ENCODE measurements at places on chromosomes 3 and 15. TPM values are rescaled to one million over a fixed set of nuclear protein-coding genes. Genes with fewer than 3 reads are reported as not detected.
A peak's percentile ranks its signal among the peaks of the same experiment; 100 is the strongest.

The CLDN18 gene
- not detected for polyA plus RNA-seq

The PLSCR5 gene
- not detected for polyA plus RNA-seq

The CASR gene
- 0.25 TPM for polyA plus RNA-seq

The CHCHD4 gene
- 18.2 TPM for polyA plus RNA-seq

The WDR6 gene
- polyA plus RNA-seq: 132 TPM

The ATP13A5 gene
- polyA plus RNA-seq: not detected

The MEIS2 gene
- polyA plus RNA-seq: 79.8 TPM

The MRPL46 gene
- polyA plus RNA-seq: 33.1 TPM

The SEMA3G gene
- polyA plus RNA-seq: 28.5 TPM

The LRRIQ4 gene
- polyA plus RNA-seq: not detected

The ERICH6 gene
- not detected for polyA plus RNA-seq

The NUP210 gene
- polyA plus RNA-seq: 1.8 TPM

GRCh38 chr15:35151782-35152181 lies 66.7 kb upstream of the NANOGP8 start:
- no peak for DNase-seq

- DNase-seq: no peak
Observed at GRCh38 chr3:16053794-16054193, 120.7 kb upstream of the GALNT15 start.

- no peak for DNase-seq
Observed at GRCh38 chr3:11807686-11808085, 39.0 kb downstream of the TAMM41 start.

DNA sequence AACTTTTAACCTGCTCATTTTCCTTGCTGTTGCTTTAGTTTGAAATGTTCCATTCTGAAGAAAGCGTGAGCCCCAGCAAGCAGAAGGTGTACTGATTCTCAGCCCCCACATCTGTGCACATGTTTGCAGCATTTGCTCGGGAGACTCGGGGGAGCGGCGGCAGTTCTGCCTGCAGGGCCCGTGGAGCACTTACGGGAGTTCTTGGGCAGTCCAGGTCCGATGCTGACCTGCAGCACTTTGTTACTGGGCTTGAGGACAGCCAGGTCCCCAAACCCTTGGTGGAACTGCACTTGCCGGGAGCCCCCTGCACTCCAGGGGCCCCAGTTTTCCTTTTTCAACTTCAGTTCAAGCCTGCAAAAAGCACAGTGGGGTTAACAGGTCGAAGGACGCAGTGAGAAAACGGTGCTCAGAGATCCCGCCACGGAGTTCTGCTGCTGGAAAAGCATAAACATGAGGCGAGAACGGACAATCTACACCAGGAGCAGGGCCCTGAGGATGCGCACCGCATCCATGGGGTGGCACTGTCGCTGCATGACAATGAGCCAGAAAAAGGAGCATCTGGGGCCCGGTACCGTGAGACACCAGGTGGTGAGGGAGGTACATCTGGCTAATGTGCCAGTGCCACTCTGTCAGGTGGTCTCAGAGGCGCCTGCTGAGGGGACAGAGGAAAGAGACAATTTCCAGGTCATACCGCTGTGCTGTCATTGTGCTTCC lies 45.6 kb upstream of the LDHAL6B start:
- DNase-seq: no peak

GRCh38 chr3:80152692-80153091 lies 384.9 kb upstream of the ROBO1 start:
- DNase-seq: no peak

GRCh38 chr15:70409388-70409787 lies 311.7 kb upstream of the TLE3 start:
- DNase-seq: no peak

DNA sequence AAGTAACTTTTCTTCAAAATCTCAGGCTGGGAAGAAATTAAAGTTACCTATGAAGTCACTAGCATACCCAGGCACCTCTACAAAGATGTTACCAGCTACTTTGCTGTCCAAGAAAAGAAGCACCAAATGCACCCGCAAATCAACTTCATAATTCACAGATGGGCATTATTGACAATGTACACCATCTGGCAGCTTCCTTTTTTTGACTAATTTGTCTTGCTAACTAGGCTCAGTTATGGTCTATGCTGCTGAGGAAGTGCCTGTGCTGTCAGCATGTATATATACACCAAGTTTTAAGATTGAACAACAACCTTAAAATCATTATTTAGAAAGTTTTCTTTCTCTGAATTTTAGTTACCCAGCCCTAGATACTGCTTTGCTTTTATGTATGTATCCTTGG lies 93.8 kb downstream of the NSUN3 start:
- no peak for DNase-seq

GRCh38 chr3:98711426-98711825 lies 51.7 kb upstream of the ST3GAL6 start:
- DNase-seq: no peak

DNA sequence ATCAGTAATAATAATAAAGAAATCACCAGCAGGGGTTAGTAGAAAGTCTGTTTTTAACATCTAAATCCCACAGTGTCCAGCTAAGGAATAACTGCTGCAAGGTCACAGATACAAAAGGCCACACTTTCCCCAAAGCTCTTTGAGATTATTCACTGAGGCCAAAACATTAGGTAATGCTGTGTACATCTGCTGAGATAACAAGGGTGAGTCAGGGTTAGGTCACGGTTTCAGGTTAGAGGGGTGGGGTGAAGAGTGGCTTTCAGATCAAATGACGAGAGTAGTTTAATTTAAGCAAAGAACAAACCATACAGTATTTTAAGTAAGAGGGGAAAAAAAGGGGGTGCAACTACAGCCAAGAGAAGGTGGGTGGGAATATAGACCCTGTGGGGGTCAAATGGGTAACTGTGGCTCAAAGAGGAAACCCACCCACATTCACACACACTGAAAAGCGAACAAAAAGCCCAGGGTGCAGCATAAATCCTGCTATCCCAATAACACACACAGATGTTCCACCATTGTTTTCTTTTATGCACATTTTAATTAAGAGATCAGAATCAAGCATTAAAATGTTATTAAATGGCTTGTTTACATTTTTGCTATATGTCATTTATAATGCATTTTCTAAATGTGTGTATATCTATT lies 412.9 kb downstream of the TIGIT start:
- DNase-seq: no peak

GRCh38 chr3:46874430-46874829 lies 3.1 kb upstream of the PTH1R start:
- DNase-seq: no peak

- DNase-seq: no peak
Observed at GRCh38 chr3:42067326-42067725, 23.8 kb upstream of the TRAK1 start.

GRCh38 chr15:88911766-88912118 lies 1.4 kb downstream of the MFGE8 start:
- no peak for DNase-seq

DNA sequence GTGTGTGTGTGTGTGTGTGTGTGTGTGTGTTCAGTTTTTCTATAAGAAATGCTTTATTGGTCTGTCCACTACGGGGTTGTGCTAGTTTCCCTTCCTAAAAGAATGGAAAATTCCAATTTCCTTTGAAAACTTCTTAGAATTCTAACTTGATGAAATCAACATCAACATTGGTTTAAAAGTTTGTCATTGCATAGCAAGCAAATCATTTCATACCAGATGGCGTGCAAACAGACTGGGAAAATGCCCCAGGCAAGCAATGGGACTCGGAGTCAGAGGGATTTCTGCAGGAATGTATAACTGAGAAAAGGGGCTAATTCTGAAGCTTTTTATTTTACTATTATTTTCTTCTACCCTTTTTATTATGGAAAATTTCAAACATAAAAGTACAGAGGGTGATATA lies 13.1 kb upstream of the DYNC1LI1 start:
- DNase-seq: no peak

DNA sequence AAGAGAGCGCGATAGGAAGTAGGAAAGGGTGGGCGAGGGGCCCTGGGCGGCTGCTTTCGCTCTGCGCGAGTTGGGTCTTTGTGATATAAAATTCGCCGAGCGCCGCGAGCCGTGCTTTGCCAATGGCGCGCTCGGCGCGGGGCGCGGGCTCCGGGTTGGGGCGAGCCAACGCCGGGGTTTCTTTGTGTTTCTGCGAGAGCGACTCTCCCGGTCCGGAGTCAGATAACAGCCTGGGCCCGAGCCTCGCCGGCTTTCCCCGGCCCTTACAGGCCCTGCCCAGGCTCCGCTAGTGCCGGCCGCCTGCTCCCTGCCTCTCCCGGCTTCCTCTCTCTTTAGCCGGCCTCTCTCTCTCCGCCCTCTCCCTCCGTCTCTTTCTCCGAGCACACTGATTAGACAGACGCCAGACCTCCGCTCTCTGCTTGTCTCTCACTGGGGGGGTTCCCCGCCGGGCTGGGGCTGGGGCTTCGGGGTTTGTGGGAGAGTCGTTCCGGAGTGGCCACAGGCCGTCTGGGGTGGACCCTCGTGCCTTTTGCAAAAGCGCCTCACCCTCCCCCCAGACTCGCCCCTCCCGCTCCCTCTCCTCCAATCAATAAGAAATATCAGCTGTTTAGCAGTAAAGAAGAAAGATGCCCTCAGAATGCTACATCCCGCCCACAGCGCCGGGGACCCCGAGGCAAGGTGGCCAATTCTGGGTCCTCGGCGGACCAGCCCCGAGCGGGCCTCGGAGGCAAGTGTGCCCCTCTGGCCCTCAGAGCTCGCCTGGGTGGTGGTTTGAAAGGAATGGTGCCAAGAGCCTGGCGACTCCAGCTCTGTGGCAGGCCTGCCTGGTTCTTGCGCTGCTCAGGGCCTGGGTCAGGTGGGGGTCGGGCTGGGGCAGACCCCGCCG lies 2.9 kb downstream of the NR2F2 start:
- DNase-seq: no peak

DNA sequence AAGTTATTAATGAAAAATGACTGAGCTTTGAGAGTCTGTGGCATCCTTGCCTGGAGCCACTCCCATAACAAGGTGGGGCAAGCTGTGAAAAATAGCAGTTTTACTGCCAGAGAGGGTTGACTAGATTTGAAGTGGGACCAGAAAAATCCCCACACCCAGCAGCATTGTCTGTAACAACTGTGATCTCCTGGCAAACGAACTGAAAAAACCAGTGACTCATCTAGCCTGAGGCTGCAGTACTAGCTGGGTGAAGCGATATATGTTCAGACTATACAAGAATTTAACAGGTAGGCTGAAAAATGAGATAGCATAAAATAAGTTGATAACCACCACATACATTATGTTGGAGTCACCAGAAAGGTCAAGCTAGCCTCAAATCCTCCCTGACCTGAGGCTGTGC lies 64.0 kb downstream of the DPH6 start:
- DNase-seq: no peak

DNA sequence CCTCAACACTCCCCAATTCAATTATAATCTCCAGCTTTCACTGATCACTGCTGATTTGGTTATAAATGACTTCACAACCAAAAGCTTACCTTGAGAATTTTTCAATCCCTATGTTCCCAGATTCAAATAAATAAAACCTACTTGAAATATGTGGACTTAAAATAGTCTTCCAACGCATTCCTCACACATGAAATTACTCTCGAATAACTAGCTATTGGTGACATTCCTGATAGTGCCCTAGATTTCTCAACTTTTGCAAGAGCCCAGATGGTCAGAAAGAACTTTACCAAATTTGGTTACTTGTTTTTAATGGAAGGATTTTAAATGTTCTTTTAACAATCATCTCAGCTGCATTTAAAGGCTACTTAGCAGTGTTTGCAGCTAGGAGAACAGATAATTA lies 605.5 kb downstream of the FHIT start:
- no peak for DNase-seq

DNA sequence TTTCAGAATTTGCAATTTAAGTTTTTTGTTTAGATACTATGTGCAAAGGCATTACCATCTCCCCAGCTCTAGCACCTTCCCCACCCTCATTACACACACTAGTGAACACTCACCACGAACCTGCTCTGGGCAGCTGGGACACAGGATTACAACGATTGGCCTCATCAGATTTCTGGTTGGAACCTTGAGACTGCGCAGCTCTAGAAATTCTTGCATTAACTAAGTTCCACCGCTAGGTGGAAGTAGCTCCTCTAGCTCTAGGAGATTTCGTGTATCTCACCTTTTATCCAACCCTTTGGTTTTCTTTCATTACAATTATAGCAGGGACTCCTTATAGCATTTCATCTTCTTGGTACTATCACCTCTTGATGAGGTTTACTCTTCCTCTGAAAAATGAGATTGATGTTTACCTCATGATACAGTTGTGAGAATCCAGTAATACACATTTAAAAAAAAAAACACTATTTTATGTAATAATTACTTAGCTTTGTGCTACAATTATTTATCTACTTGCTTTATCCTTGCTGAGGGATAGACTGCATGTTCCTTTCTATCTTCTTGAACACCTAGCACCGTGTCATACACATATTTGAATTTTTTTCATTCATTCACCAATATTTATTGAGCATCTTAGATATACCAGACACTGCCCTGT lies 28.7 kb upstream of the PLOD2 start:
- no peak for DNase-seq

DNA sequence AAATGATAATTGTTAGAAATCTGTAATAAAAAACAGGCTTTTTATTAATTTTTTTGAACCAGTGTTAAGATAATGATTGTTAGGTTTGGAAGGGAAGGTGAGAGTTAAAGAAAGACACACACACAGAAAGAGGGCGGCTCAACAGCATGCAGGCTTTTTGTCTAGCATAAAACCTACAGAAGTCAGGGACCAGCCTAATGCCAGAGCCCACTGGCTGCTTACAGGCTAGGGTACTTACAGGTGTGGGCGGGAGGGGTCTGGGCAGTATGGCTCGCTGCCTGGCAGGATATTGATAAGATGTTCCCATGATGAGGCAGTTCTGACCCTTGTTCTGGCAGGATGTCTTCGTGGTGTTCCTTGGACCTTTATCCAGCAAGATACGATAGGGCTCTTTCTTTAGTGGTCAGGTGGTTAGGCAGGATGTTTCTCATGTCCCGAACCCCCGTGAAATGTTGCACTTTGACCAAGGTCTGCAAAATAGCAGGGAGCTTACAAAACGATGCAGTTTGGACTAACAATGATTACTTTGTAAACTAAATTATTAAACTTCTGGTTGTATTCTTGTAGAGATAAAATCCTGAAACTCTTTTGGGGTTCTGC lies 84.7 kb downstream of the DCUN1D1 start:
- DNase-seq: no peak

- DNase-seq: peak; percentile 74
Observed at GRCh38 chr3:193885832-193886231, 250.1 kb upstream of the HES1 start.

DNA sequence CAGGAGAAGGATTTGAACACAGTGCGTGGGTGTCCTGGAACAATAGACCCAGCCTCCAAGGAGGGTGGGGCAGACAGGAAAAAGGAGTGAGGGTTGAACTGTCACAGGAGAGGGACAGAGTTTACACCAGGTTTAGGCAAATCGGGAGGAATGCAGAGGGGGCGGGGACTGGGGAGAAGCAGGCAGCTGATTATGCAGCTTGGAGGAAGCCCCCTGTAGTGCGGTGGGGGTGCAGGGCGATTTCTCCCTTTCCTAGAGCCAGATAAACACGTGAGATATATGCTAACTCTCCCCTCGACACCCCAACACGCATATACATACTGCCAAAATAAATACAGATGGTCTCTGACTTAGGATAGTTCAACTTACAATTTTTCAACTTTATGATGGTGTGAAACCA lies 108.6 kb upstream of the PRR20G start:
- no peak for DNase-seq

DNA sequence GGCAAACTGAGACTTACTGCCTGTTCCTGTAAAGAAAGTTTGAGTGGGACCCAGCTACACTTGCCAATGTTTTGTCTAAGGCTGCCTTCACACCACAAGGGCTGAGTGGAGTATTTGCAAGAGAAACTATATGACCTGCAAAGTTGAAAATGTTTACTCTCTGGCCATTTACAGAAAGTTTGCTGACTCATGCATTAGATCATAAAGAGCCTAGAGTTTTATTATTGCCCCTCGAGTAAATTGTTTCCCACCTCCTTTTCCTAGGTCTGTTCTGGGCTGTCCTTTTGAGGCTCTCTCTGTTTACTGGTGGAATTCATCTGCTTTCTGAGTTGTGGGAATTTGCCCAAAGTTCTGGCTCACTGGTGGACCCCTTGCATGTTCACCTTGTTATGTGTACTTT lies 6.7 kb upstream of the PROK2 start:
- no peak for DNase-seq
